ENCODE measurements at places on chromosomes 2 and 18.

- no peak for DNase-seq
These were observed 1.8 kb upstream of the RNPEPL1 start for GRCh38 chr2:240566203-240567136.

GRCh38 chr2:130825231-130825965 is 11.3 kb upstream of the ARHGEF4 start:
- no peak for DNase-seq

- DNase-seq = no peak
These were observed 29.4 kb downstream of the MTERF4 start for GRCh38 chr2:241072553-241073165.

DNA sequence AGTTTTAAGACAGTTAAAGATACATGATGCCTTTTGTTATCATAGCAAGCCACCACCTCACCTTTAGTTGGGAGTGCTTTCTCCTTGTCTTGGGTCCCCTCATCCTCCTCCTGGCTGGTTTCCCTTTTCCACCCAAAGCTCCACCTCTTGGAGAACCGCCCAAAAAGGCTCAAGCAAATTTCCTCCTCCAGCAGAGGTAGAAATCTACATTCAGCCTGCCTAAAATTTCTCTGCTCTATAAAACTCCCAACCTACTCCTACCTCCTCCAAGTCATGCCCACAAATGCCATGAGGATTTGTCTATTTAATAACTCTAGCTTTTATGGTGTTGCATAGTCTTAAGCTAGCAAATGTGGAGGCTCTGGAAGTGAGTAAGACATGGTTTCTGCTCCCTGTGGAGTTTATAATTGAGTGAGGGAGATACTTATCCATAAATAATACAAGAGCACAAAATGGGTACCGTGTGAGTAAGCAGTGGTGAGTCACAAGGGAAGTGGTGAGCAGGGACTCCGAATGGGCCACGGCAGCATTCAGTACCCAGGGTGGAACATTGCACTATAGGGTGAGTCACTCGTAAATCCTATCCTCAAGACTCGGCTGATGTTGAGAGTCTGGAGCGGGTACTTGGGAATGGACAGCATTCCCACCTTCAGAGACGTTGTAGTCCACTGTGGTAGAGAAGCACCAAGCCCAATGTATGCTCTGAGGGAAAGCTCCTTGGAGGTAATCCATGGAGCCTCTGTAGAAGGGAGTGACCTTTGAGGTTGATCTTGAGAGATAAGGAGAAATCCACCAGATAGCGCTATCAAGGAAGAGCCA is 146.3 kb downstream of the RTN4 start:
- DNase-seq = peak; percentile 98

DNA sequence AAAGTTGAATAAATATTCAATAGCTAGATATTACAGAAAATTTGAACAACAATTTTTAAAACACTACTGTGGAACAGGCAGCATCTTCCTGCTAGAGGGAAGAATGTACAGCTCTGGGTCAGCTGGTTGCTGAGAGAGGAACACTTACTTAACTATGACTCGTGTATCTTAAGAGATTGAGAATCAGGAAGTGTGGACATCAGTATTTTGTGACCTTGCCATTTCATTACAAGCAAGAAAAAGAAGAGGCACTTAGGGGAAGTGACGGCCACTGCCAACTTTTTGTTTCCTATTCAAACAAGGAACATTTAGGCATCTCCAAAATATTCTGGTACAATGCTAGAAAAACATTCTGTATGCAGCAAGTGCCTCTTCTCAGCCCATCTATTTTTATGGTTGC is 45.9 kb downstream of the ITPRID2 start:
- no peak for DNase-seq

- no peak for DNase-seq
These were observed 18.6 kb upstream of the CTLA4 start for GRCh38 chr2:203849010-203849409.

DNA sequence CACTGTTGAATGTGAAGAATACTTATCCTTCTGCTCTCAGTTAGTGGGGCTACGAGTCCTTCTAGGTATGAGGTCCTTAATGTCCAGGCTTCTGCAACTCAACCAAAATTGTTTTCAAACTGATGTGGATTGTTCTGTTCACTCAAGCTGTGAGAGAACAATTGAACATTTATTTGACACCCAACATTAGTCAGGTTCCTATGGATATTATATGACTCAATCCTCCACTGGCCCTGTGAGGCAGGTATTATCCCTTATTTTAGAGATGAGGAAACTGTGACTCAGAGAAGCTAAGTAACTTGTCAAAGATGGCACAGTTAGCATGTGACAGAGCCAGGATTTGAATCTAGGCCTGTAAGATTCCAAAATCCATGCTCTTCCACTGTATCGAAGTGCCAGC is 1.2 kb upstream of the LYG2 start:
- no peak for DNase-seq

GRCh38 chr2:29223851-29224692 is 108.9 kb downstream of the CLIP4 start:
- DNase-seq = peak; percentile 42

- no peak for DNase-seq
These were observed 79.4 kb upstream of the SRD5A2 start for GRCh38 chr2:31660165-31660564.

DNA sequence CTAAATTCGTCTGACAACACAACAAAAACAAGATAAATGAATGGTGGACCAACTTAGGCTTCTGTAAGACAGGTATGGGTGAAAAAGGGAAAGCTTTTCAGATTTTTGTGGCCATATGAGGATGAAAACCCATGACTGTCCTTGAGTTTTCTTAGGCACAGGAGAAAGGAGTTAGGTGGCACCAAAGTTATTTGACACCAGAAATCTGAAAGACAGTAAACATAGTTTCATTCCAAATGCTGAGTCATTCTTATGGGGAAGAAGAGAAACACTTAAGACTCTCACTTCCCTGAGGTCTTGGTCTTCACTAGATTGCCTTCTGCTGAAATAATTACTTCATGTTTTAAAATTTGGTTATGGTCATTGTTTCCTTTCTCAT is 5.2 kb upstream of the GPD2 start:
- DNase-seq = no peak

- no peak for DNase-seq
These were observed 262.5 kb upstream of the RAB6C start for GRCh38 chr2:129716781-129717559.

DNA sequence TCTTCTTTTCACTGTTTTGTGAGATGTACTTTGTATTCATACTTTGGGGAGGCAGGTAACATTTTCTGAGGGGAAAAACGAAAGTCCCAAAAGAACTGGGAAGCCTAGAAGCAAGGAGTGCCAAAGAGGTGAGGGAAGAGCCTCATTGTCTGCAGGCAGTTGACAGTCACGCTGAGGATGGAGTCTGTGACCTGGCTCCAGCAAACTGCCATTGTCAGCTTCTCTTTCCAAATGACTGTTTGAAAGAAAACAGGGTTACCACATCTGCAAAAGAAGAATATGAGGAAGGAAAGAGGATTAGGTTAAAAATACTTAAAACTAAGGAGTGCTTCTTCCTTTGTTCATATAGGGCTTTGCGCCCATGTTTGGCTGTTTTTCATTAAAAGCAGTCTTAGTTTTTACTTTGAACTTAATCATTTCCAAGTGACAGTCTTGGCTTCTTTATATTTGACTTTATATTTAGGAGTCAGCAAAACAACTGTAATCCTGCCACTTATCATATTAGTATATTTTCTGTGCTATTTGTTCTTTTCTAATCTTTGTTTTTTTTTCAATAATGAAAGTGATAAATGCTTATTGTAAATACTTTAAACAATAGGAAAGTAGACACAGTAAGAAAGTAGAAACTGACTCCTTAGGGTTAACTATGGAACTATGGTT is 35.0 kb downstream of the CERS6 start:
- no peak for DNase-seq

- DNase-seq = no peak
These were observed 25.5 kb upstream of the SLC8A1 start for GRCh38 chr2:40477361-40477760.

- no peak for DNase-seq
These were observed 51.8 kb upstream of the PMAIP1 start for GRCh38 chr18:59848002-59848401.

GRCh38 chr18:59056706-59057492 is 82.8 kb upstream of the SEC11C start:
- DNase-seq = peak; percentile 45

DNA sequence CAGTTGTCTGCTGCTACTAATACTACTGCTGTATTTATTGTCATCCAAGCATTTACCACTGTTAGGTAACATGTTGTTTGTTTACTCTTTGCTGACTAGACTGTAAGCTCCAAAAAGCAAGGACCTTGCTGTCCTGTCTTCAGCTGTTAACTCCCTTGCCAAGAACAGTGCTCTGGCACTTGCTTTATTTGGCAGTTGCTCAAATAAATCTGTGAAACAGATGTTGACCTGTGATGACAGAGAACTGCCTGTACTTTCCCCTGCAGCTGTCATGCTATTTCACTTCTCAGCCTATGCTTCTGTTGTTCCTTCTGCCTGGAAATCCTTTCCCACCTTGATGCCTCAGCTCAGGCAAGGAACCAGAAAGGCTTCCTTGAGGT is 181.2 kb downstream of the ATAD2B start:
- DNase-seq = peak; percentile 36

GRCh38 chr2:19617257-19617848 is 258.9 kb upstream of the OSR1 start:
- DNase-seq = no peak

DNA sequence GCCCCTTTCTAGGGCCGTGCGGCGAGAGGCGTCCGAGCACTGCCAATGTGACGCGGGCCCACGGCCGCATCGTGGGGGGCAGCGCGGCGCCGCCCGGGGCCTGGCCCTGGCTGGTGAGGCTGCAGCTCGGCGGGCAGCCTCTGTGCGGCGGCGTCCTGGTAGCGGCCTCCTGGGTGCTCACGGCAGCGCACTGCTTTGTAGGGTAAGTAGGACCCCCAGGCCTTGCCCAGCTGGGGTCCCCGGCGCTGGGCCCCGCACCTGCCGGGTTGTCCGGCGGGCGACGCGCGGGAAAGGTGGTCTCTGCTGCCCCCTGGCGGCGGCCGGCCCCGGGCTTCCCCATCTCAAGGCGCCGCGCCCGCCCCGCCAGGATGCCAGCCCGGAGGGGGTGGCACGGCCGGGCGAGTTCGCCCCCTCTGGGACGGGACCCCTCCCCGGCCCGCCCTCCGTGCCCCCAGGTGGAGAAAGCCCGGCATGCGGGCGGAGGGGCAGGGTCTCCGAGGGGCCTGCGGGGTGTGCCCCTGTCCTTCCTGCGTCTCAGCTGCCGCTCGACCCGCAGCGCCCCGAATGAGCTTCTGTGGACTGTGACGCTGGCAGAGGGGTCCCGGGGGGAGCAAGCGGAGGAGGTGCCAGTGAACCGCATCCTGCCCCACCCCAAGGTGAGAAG is 1.9 kb downstream of the PRSS56 start:
- DNase-seq = no peak

DNA sequence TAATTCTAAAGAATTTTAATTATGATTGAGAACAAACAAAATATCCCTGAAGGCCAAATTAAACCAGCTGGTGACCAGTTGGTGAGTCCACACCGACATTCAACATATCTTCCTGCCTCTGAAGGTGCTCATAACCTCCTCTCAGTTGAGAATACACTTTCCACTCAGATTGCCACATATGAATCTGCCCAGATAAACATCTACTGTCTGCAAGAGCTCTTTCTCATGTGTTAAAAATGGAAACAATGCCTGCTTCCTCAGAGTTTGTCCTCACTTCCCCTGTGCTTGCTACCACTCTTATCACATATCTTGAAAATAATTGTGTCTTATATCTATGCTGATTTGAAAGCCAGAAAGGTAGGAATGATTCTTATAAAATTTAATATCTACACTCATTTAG is 177.7 kb upstream of the GULP1 start:
- DNase-seq = no peak

DNA sequence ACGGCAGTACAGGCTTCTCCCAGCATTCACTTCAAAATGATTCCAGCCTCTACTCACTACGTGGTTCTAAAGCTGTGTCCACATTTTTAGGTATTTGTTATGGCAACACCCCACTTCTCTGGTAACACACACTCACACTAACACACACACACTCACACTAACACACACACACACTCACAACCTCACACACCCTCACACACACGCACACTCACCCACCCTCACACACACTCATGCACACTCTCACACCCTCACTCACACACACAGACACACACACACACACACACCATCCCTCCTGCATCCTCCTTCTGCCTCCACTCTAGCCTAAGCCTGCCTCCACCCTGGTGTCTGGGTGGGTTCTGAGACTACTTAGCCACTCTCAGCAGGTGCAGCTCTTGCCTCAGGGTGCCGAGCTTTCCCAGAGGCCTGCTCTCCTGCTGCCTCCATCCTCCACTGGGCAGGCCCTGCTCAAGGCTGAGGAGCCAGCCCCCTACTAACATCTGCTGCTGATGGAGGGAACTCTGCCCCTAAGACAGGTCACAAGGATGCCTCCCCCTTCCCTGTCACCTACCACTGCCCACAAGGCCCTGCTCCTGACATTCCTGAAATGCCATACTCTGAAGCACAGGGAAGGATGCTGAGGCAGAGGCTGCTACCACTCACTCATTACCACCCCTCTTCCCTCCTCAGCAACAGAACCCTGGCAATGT is 63.9 kb downstream of the NCAPH start:
- DNase-seq = no peak

DNA sequence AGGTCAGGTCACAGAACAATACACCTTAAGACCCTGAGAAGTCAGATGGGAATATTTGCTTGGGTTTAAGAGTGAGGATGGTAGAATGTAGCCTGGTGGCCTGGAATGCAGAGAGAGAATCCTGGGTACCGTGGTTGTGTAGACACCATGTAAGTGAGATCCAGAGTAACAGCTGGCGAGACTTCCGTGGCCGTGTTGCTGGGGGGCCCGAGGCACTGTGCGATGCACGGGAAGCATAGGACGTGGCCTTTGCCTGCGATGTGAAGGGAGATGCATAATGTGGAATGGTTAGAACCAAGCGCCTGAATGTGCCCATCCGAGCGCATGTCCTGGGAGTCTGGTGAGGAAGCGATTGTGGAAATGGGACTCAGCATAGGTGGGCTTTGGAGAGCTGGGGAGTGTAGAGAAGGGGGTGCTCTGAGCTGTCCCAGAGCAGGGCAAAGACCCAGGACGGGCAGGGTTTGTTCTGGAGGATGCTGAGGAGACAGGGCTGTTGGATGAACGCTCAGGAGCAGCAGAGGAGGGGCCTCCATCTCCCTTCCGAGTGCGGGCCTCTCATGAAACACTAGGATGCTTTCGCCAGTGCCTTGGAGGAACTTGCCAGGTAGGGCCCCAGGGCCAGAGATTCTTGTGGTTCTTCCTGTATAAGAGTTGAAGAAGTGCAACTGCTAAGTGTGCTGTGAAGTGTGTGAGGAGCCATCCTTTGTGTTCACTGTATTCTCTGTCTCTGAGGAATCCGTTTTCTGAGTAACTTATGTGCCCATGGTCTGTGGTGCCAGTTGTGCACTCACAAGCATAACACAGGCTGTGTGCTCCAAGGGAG is 7.1 kb downstream of the RNF144A start:
- no peak for DNase-seq

- no peak for DNase-seq
These were observed 125.1 kb upstream of the EPAS1 start for GRCh38 chr2:46171996-46172546.
